ENCODE measurements at places on chromosomes 5 and 9.

- DNase-seq, result no peak
Observed at GRCh38 chr5:86095092-86095491, 522.6 kb upstream of the COX7C start.

DNA sequence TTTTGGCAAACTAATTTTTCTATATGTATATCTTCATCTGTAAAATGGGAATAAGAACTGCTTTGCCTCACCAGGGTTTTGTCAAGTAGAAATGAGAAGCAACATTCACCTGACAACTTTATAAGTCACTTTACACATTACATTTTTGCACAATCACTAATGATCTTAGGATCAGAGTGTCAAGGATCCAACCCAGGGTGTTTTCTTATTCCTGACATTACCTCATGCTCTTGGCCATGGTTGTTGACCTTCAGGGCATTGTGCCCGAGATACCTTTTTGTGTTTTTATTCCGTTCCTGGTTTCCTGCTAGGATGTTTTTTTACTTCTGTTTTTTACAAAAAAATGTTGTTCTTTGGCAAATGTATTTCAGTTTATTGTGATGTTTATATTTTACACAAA, 22.2 kb upstream of the RASA1 start:
- DNase-seq, result no peak

DNA sequence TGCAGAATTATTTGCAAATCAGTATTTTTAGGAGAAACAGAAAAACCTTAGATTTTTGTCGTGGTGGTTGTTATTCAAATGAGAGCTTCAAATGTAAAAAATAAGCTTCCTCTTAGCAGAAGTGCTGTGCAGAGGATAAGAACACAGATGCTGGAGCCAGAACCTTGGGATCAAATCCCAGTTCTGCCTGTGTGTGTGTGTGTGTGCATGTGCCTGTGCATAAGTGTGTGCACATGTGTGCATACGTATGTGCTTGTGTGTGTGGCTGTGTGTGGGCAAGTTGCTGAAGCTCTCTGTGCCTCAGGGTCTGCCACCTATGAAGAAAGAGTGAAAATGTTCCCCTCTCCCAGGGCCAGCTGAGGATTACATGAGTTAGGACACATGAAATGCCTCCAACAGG, 8.6 kb downstream of the DAP start:
- DNase-seq, result no peak

GRCh38 chr5:152004095-152004494, 79.4 kb upstream of the GLRA1 start:
- no peak for DNase-seq

DNA sequence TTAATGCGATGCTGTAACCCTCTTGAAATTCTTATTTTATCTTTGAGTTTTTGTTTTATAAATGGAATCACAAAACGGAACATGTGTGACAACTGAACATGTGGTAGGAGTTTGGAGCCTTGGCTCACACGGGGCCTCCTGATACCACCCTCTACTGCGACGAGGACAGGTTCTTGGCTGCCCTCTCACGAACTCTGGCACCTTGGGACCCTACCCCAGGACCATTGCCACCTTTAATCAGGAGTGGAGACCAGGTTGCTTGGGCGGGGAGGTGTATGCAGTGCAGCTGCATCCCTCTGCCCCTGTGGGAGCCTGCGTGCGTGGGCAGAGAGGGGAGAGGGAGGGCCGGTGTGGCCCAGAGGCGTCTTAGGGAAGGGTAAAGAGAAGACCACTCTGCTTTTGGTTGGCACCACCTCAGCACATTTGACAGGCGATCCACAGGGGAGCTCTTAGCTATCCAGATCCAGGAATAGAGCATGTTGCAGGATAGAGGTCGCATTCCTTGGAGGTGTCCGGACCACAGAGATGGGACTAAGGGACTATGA, 753.9 kb upstream of the PTPRD start:
- no peak for DNase-seq

- DNase-seq, result no peak
Observed at GRCh38 chr9:131263701-131264100, 12.6 kb downstream of the FAM78A start.

- DNase-seq, result no peak
Observed at GRCh38 chr9:91341258-91341746, 20.4 kb downstream of the AUH start.

DNA sequence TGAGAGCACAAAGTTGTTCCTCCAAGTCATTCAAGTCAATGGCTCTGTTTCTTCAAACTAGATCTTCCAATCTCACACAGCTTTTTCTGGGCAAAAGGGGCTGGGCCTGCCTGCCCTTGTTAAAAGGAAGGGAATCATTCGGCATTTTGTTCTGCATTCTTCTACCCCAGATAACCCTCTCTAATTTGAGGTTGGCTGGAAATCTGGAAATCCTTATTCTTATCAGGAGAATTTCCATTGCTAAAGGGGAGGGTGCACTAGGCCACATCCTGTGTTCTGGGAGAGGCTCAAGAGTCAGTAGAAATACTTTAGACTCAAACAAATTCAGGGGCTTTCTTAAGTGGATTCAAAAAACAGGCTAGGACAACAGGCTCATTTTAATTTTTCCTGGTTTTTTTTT, 384.7 kb upstream of the ZNF462 start:
- no peak for DNase-seq

- no peak for DNase-seq
Observed at GRCh38 chr9:17021387-17021970, 113.4 kb upstream of the CNTLN start.

GRCh38 chr9:15461056-15461455, 38.4 kb downstream of the SNAPC3 start:
- no peak for DNase-seq

GRCh38 chr5:35538198-35538931, 79.3 kb upstream of the SPEF2 start:
- no peak for DNase-seq

- DNase-seq, result no peak
Observed at GRCh38 chr5:82749461-82749820, 327.8 kb downstream of the TMEM167A start.

- no peak for DNase-seq
Observed at GRCh38 chr5:137580030-137580429, 80.9 kb upstream of the SPOCK1 start.

DNA sequence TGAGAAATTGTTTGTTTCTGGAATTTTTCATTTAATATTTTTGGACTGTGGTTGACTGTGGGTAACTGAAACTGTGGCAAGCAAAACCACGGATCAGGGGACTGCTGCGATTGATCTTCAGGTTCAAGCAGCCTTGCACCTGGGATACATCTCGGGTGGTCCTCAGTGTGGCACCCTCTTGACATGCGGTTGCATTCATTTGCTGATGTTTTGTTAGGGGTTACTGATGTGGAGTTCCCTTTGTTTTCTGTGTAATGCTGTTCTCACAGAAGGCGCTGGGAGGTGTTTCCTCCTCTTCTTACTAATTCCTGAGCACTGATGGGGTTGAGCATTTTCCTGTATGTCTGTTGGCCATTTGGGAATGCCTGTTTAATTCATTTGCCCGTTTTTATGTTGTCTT, 60.4 kb downstream of the EHMT1 start:
- no peak for DNase-seq

DNA sequence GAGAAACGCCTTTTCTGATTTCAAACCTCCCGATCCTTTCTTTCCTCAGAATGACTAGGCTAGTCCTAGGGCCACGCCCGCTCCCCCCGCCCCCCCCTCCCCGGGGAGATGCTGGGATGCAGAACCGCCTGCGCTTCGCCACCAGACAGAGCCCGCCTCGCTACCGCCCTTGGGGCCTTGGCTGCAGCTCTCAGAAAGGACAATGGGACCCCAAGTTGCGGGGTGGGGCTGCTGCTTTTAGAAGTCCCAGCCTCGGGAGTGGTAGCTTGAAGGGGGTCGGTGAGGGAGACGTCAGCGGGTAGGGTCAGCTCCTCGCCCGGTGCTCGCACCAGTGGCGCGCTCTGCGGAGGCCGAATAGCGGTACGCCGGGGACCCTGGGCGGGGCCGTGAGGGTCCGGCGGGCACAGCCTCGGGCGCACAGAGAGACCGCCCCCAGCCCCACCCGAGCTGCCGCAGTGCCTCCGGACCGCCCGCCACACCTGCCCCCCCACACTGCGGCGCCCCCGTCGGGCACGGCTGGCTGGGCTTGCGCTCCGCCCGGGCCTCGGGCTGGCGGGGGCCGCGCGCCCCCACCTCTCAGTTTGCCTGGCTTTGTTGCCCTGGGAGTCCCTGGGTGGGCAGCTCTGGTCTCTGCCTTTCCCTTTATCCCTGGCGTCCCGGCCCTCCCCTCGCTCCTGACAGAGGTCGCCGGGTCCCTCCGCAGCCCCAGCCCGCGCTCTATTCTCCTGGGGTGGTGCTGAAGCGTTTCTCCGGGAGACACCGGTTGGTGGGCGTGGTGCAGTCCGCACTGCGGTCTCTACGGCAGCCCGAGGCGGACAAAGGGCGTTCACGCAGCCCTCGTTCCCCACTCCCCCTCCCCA, 1.2 kb downstream of the MAP1B start:
- no peak for DNase-seq

DNA sequence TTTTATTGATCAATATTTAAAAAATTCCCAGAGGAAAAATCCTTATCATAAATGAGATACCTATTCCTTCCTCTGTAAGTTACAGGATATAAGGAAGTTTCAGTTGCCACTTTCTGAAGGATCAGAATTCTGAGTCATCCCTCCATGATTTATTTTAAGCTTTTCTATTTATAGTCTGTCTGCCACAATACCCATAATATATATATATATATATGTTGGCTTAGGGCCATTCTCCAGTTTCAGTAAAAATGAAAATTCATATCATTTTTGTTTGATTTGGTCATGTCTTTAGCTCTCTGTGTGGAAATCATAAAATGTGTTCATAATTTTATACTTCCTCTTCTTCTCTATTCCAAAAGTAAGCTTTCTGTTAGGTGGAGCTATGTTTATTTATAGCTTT, 215.8 kb upstream of the CYLC2 start:
- DNase-seq, result no peak

- DNase-seq, result peak; percentile 52
Observed at GRCh38 chr9:89418882-89419640, 78.9 kb downstream of the SEMA4D start.

DNA sequence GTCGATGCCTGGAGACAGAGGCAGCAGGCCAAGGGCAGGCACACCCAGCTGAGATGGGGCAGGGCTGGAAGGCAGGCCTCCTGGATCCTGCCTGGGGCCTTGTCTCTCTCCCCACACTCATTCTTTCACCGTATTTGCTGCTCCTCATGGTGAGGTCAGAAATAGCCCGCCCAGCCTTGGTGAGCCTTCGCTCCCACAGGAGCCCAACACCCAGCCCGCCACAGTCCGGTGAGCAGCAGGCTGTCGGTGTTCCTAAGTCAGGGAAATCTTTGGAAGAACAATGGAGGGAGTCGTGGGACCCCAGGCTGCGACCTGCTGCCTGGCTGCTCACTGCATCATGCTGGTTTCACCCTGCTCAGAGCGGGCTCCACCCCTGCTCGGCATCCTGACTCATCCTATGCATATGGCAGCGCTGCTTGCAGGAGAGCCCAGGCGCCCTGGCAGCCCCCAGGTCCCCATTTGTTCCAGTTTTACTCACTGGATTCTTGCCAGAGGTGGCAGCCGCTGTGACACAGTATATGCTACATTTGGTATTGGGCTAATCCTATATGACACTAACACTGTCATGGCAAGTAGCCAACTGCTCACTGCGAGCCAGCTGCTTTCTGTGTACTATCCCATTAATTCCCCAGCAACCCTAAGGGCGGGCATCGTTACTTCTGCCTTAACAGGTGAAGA, 53.2 kb upstream of the NCS1 start:
- DNase-seq, result no peak

- DNase-seq, result no peak
Observed at GRCh38 chr9:14185016-14185415, 128.9 kb downstream of the NFIB start.

- DNase-seq, result no peak
Observed at GRCh38 chr9:78031444-78031892, at the start of gene GNAQ. Gene GNAQ (minus strand): TSS chr9:78031811. CDS start chr9:78031235, 576 bp downstream.

DNA sequence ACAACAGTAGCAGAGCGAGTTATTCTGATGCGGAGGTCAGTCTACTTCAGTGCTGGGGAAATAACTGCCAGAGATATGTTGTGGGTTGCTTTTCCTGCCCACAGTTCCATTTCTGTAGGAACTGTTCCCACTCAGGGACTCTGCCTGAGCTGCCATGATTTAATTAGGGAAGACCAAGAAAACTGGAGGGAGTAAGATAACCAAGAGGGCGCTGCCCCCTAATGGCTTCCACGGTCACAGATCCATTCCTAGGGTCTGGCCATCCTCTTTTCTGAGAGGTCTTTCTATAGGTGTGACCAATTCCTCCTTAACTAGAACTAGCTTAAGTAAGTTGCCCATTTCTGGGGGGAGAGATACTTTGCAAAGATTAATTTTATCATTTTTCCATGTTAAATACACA, 125.9 kb downstream of the APBA1 start:
- no peak for DNase-seq

DNA sequence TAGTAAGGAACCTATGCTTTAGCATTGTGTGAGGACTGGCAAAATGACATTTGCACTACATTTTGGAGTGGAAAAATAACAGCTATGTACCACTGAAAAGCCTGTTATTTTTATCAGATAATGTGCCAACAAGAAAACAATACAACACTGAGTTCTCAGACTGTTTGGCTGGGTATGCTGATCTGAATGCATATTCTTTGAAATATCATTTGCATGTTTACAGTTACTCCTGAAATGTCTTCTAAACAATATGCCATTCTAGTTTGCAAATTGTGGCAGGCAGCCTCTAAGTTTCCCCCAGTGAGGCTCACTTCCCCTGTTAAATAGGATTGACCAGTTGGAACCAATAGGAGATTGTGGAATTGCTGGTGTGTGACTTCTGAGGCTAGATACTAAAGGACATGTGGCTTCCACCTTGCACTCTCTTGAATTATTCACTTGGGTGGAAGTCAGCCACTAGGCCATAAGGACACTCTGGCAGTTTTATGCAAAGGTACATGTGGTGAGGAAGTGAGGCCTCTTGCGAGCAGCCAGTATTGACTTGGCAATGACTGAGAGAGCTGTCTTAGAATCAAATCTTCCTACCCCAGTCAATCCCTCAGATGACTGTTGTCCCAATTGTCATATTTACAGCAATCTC, 250.4 kb upstream of the PCSK5 start:
- DNase-seq, result no peak

GRCh38 chr5:168583742-168584482, 4.7 kb upstream of the PANK3 start:
- DNase-seq, result no peak

DNA sequence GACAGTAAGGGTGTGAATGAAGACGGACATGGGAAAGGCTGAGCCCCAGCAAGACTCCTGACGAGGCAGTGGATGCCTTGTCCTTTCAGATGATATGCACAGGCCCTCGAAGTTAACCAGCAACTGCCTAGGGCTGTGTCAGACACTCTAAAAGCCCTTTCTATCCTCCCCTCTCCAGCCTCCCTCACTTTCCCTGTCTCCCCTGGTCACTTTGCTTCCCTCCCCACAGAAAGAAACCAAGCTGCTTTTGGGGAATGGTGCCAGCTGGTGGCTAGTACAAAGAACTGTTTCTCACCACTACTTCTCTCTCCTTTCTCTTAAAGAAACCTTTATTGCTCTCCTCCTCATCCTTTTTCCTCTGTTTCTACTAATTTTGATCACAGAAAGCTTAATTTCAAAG, 21.4 kb downstream of the LHFPL2 start:
- DNase-seq, result no peak

DNA sequence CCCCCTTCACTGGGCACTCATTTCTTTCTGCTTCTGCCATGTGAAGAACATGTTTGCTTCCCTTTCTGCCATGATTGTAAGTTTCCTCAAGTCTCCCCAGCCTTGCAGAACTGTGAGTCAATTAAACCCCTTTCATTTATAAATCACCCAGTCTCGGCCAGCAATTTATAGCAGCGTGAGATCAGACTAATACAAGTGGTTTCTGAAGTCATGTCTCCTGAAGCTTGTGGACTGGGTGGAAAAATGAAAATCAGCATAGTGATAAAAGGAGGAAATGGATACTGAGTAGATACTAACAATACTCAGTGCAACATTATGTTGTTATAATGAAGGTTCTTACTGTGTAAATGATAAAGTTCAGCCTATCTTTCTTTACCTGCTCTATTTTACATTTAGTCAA, 35.1 kb downstream of the NNT start:
- DNase-seq, result no peak

Measured in activated CD8-positive, alpha-beta memory T cell treated with anti-CD3 and anti-CD28 coated beads for 4 hours (primary cell).